ENCODE measurements at places on chromosomes 3 and 15. TPM values are rescaled to one million over a fixed set of nuclear protein-coding genes. Genes with fewer than 3 reads are reported as not detected.
A peak's percentile ranks its signal among the peaks of the same experiment; 100 is the strongest.

Gene ZNF620
- total RNA-seq: 1.4 TPM

GRCh38 chr15:39202641-39203040 lies 378.2 kb upstream of the THBS1 start:
- H3K27ac ChIP-seq: no peak overlapping the region
- no peak for DNase-seq
- no peak overlapping the region for H3K4me3 ChIP-seq
- no peaks in the 10 kb centered on the region for H3K27me3 ChIP-seq

DNA sequence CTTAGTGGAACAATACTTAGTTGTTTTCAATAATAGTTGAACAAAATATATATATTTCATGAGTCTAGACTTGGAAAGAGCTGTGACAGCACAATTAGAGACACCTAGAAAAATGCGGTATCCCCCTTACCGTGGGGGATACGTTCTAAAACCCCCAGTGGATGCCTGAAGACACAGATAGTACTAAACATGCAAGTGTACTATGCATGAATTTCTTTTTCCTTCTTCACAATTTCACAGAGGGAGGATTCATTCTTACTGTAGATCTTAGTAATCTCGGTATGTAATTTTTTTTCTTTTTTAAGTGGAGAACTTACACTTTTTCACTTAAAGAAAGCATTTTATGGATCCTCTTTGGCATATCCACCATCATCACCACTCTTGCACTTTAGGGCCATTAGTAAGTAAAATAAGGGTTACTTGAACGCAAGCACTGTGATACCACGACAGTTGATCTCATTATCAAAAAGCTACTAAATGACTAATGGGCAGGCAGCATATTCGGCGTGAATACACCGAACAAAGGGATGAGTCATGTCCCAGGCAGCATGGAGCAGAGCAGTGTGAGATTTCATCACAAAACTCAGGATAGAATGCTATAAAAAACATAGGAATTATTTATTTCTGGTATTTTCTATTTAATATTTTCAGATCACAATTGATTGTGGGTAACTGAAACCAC lies 72.3 kb upstream of the ZNF280D start:
- H3K4me3 ChIP-seq: peak overlapping the region; percentile 0
- H3K4me1 ChIP-seq: no peaks in the 10 kb centered on the region
- DNase-seq: no peak
- H3K27ac ChIP-seq: no peak overlapping the region
- no peaks in the 10 kb centered on the region for H3K36me3 ChIP-seq

Gene AGBL1
- total RNA-seq: 0.16 TPM

DNA sequence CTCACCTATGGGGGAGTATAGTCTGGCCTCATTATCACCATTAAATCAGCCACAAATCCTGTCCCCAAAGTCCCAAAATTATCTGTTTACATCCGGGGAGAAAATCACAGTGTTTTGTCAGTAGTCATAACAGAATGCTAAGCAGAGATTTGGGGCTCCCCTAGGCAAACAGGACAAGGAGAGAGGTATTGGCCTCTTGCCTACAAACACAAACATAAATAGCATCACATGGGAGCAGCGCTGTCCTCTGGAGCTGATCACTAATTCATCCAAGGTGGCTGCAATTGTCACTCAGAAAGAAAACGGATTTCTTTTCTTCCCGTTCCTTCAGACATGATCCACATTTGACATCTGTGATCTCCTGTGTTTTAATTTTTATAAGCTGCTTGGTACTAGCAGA lies 1028.1 kb downstream of the NTRK3 start:
- no peak for DNase-seq
- H3K4me1 ChIP-seq: no peaks in the 10 kb centered on the region
- H3K4me3 ChIP-seq: no peak overlapping the region
- H3K27me3 ChIP-seq: no peaks in the 10 kb centered on the region

GRCh38 chr15:93428150-93428549 lies 339.1 kb upstream of the RGMA start:
- no peak overlapping the region for H3K27ac ChIP-seq
- H3K36me3 ChIP-seq: no peaks in the 10 kb centered on the region
- H3K4me3 ChIP-seq: no peak overlapping the region
- H3K4me1 ChIP-seq: no peaks in the 10 kb centered on the region
- H3K27me3 ChIP-seq: no peaks in the 10 kb centered on the region
- no peak for DNase-seq

DNA sequence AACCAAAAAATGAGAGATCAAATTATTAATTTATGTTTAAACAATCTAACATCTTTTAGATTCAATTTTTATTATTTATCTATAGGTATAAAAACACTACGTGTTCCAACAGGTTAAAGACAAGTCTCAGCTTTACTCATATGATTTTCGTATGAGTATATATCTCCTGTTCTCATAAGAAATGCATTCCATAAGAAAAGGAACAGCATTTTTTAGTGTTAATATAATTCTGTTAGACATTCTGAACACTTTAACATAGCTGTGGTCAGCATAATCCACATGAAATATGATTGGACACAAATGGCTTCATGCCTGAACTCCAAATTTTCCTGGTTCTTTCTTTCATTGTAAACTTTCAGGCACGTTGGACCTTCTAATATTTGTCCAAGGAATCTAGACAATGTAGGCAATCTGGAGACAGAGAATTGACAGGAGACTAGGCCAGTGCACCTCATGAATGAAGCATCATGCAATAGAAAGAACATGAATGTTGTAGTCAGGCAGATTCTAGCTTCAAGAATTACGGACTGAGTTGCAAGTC lies 1122.0 kb upstream of the ALCAM start:
- H3K27ac ChIP-seq: no peak overlapping the region
- DNase-seq: no peak
- no peak overlapping the region for H3K4me3 ChIP-seq
- no peaks in the 10 kb centered on the region for H3K4me1 ChIP-seq

GRCh38 chr3:48222616-48223513 lies at the start of gene CAMP:
Gene CAMP, plus strand, starts transcription at chr3:48223495. Its CDS starts 17 bp downstream, at chr3:48223512.
- H3K36me3 ChIP-seq: no peaks in the 10 kb centered on the region
- H3K27ac ChIP-seq: no peak within 1 kb of the TSS
- no peaks in the 10 kb centered on the region for H3K27me3 ChIP-seq
- no peaks in the 10 kb centered on the region for H3K4me1 ChIP-seq
- no peak within 1 kb of the TSS for H3K4me3 ChIP-seq
- DNase-seq: peak; percentile 85

Gene CIDEC
- total RNA-seq: 36.7 TPM

Gene GOLGA6A
- total RNA-seq: not detected

GRCh38 chr3:117355566-117355965 lies 646.0 kb downstream of the TUSC7 start:
- no peaks in the 10 kb centered on the region for H3K4me1 ChIP-seq
- H3K27me3 ChIP-seq: no peaks in the 10 kb centered on the region
- no peak overlapping the region for H3K4me3 ChIP-seq
- DNase-seq: no peak
- no peak overlapping the region for H3K27ac ChIP-seq
- no peaks in the 10 kb centered on the region for H3K36me3 ChIP-seq

Gene CD96
- 2.3 TPM for total RNA-seq

Gene SI
- not detected for total RNA-seq

DNA sequence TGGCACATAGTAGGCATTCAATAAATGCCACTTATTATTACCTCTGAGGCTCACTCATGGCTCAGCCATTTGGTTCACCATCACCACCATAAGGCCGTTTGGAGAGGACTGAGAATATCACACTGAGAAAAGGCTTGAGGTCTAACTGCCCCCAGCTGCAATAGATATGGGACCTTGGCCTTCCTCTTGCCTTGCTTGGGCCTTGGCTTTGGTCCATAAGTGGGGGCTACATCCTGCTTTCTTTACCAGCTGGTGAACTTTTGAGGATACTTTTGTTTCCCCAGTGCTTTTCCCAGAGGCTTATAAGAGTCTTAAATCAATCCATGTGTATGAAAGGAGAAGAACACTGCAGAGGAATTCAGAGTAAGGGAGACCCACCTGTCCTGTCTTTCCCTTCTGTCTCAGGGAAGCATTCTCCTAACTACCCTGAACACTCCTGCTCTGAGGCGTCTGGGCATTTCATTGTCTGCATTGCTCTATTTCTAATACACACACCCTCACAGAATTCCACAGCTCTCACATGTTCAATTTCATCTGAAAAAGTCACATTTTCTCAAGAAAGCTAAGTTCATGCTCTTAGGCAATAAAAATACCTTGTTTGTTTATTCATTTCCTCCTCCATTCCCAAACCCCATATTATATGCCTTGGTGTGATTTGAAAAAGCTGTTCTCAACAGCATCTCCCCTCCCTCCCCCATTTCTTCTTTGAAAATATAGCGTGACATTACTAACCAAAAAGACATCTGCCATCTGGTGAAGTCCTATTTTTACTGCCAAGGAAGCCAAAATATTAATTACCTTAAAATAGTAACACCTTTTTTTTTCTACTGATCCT lies 22.5 kb upstream of the KCNMB2 start:
- no peak for DNase-seq
- no peaks in the 10 kb centered on the region for H3K27me3 ChIP-seq
- no peaks in the 10 kb centered on the region for H3K36me3 ChIP-seq
- no peak overlapping the region for H3K27ac ChIP-seq
- H3K4me3 ChIP-seq: no peak overlapping the region

GRCh38 chr3:38021196-38021595 lies 8.2 kb downstream of the PLCD1 start:
- H3K27me3 ChIP-seq: no peaks in the 10 kb centered on the region
- H3K27ac ChIP-seq: no peak overlapping the region
- peaks cover 21% of the 10 kb centered on the region for H3K4me1 ChIP-seq
- H3K36me3 ChIP-seq: peaks cover 33% of the 10 kb centered on the region
- H3K4me3 ChIP-seq: no peak overlapping the region

DNA sequence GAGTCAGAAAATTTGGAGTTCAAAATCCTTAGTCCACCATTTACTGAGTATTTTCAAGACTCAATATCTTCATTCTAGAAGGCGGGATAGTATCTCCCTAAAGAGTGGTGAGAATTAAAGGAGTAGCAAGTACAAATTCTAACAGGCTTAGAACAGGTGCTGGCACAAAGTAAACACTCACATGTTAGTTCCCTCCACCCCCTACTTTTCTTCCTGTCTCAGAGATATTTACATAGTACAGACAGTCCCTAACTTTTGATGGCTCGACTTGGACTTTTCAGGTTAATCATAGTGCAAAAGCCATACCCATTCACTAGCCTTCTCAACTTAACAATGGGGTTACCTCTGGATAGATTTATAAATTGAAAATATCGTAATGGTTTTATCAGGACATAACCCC lies 476.2 kb upstream of the RASGRP1 start:
- no peak overlapping the region for H3K27ac ChIP-seq
- H3K36me3 ChIP-seq: no peaks in the 10 kb centered on the region
- no peaks in the 10 kb centered on the region for H3K4me1 ChIP-seq
- no peak for DNase-seq
- no peaks in the 10 kb centered on the region for H3K27me3 ChIP-seq
- H3K4me3 ChIP-seq: no peak overlapping the region

Gene EPHA3
- 19.4 TPM for total RNA-seq

Gene CCDC80
- total RNA-seq: 18.8 TPM

GRCh38 chr3:102025606-102026270 lies 176.4 kb downstream of the NFKBIZ start:
- no peak overlapping the region for H3K4me3 ChIP-seq
- no peaks in the 10 kb centered on the region for H3K4me1 ChIP-seq
- H3K36me3 ChIP-seq: no peaks in the 10 kb centered on the region
- no peaks in the 10 kb centered on the region for H3K27me3 ChIP-seq

Gene SLC51B
- not detected for total RNA-seq

Gene LNP1
- 3.6 TPM for total RNA-seq

DNA sequence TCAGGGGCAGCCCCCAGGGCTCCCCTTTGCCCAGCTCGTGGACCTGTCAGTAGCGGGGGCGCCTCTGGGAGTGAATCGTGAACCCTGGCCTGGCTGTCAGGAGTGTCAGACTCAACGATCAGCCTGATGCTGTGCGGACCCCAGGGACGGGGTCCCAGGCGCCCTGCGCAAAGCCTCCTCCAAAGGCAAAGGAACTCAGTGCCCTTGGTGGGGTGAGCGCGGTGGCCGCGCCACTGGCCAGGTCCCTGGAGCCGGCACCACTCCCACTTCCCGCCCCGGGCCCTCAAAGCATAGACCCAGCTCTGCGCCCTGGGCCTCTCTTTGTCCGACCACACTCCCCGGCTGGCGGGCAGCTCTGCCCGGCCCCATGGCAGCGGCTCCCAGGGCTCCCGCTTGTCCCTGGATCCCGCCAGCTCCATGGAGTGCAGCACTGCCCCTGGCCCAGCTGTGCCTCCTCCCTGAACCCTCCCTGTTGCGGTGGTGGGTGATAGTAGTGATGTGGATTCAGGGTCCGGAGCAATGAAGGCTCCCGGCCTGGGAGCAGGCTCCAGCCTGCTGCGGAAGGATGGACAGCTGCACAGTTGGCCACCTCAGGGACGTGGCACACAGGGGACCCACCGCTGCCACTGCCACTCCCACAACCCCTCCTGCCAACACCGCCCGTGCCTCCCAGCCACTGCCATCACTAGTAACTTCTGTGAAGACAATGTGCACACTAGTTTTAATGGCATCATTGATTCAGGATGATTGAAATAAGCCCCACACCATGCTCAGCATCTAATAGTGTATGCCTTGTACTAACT lies 263.8 kb downstream of the ZBBX start:
- H3K27ac ChIP-seq: no peak overlapping the region
- no peaks in the 10 kb centered on the region for H3K36me3 ChIP-seq
- H3K4me1 ChIP-seq: no peaks in the 10 kb centered on the region
- H3K4me3 ChIP-seq: no peak overlapping the region
- DNase-seq: peak; percentile 55

Data from sigmoid colon (tissue), 7 donors.